ENCODE measurements at places on chromosomes 7 and 10.

DNA sequence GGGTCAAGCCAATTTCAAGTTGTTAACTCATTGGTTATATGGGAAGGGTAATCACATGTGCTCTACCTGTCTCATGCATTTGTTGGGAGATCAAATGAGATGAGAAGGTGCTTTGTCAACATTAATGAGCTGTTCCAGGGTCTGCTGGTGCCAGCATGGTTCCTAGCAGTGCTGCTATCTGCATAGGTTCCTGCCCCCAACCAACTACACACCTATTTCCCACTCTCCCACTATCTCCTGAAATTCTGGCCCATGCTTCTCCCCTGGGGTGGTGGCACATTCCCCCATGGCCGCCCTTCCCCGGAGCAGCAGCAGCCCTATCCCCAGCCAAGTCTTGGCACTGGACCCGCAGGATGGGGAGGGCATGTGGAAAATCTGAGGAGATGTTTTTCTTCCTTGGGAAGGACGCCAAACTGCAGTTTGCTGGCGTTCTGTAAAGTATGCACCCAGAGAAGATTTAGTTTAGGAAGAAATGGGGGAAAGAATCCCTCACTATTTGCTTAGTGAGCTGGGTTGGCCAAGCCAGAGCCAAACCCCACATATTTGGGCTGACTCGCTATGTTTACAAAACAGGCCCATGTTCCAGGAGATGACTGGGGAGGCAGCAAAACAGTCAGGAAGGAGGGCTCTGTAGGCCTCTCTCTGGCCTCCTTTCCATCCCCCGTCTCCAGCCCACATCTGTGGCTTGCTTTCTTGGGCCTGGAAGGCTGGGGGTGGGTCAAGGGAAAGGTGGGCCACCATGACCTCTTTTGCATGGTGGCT is 42.5 kb downstream of the PPP1R3C start:
- DNase-seq, result no peak

DNA sequence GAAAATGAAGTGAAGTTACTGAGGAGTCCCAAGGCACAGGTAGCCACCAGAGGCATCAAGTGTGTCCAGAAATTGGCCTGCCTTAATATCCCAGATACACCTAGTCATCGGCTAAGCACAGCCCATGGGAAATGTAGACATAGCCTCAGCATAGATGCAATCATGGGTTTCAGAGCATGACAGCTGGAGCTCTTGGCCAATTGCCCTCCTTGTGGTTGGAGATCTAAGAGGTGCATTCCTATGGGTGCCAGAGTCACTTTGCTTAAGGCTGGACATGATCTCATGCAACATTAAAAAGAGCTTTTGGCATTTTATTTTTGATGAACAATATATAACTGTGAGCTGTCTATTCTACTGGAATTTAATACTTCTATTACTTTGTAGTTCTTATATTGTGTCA is 758.0 kb upstream of the LRRTM3 start:
- DNase-seq, result no peak

- no peak for DNase-seq
Measured at GRCh38 chr10:11832042-11832441, 8.9 kb downstream of the PROSER2 start.

- no peak for DNase-seq
Measured at GRCh38 chr7:123823898-123824753, 20.8 kb upstream of the HYAL4 start.

DNA sequence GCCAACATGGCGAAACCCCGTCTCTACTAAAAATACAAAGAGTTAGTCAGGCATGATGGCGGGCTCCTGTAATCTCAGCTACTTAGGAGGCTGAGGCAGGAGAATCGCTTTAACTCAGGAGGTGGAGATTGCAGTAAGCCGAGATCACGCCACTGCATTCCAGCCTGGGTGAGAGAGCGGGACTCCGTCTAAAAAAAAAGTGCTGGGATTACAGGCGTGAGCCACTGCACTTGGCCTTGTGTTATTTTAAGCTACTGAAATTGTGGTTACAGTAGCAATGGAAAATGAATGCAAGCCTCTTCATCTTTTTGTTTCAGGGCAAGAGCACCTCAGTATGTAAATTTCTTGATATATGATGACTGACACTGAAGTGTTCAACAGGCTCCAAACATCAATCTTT is 106.4 kb upstream of the IMMP2L start:
- no peak for DNase-seq

DNA sequence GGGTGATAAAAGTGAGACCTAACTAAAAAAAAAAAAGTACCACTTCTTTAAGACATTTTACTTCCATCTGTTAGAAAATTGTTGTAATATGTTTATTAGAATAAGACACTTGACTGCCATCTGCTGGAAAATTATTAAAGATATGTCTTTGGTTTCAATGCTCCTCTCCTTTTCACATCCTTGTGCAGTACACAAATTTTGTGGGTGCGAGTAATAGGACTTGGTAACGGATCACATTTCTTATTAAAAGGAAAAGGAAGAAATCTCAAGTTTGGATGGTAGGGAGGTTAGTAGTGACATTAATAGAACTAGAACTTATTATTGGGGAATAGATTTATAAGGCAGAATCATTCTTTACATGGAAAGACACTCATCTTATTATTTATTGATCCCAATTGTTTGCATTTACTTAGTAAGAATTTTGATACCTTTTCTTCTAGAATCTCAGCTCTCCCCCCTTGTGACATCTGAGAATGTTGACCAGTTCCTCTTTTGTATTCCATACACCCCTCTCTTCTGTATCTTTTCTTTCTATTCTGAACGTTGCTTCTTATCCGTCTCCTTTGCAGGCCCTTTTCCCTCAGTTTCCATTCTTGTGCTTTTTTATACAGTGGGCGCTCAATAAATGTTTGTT is 43.0 kb upstream of the RPA3 start:
- DNase-seq, result peak; percentile 10
